ENCODE measurements at places on chromosomes 3 and 15.

DNA sequence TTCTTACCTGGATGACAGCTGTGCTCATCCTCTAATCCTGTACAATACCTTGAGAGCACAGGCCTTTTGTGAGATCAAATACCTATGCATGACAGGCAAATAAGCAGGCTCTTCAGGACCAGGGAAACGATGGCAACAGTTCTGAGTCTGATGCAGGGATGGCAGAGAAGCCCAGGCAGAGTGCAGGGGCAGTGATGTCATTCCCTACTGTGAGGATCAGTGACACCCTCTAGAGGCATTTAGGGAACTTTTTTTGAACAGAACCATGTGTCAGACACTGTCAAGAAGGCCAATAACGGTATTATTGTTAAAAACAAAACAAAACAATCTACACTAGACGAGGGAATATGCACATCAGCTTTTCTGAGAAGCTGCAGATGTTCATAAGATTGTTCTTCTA is 314.8 kb upstream of the CTDSPL start:
- peak; percentile 6 for DNase-seq

DNA sequence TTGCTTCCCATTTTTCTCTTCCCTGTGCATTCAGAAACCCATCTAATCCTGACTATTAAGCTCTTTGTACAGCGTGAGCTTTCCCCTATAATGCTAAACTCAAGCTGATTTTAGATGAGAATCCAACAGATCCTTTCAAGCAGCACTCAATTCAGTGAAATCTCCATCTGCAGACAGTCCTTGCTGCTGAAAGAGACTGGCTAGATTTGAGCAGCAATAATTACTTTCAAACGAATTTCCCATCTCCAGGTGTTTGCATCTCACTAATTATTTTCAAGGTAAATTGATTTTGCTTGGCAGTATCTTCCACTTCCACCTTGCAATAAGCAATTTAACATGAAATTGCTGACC is 49.5 kb upstream of the SLC7A14 start:
- DNase-seq = no peak

DNA sequence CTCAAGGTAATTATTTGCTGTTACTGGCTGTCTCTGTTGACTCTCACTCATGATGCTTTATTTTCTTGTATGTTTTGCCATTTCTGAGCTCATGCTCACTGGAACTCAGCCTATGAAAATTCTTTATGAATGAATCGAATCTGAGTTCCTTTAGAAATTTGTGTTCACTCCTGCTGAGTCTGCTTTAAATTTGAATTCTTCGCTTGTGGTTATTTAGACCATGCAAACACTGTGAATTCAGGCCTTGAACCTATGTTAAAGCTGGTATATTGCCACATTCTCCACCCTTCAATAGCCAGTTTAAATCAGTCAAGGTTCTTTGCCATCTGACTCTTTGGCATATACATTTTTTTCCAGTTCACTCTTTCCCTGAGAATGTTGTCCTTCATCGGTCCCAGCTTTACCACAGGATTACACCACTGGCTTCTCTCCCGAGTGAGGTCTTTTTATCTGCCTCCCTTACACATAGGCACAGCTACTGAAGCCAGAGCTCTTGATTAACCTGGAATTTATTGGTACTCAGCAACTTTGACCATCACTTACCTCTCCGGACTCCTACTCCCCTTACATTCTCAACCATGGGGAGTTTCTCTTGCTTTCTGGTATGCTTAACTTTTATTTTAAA is 400.6 kb downstream of the VPS13C start:
- no peak for DNase-seq

DNA sequence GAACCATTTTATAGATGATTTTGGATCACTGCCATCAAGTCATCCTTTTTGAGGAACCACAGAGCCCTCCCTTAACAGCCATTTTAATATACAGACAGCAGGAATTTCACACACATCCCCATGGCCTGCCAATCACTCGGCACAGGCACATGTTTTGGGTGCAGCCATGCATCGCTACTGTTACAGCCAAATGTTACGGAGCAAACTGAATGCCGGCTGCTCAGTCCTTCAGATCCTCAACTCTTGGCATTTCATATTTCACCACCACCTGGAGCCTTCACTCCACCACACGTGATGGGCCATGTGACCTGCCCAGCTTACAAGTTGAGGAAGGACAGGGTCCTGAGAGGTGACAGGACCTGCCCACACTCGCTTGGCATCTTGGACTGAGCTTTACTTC is 90.8 kb downstream of the OXNAD1 start:
- no peak for DNase-seq

- no peak for DNase-seq
These were observed 286.5 kb upstream of the RBMS3 start for GRCh38 chr3:28994161-28994905.

- no peak for DNase-seq
These were observed 477.8 kb downstream of the MAGI1 start for GRCh38 chr3:65560901-65561300.

- no peak for DNase-seq
These were observed 52.8 kb upstream of the NTRK3 start for GRCh38 chr15:88309363-88309762.

DNA sequence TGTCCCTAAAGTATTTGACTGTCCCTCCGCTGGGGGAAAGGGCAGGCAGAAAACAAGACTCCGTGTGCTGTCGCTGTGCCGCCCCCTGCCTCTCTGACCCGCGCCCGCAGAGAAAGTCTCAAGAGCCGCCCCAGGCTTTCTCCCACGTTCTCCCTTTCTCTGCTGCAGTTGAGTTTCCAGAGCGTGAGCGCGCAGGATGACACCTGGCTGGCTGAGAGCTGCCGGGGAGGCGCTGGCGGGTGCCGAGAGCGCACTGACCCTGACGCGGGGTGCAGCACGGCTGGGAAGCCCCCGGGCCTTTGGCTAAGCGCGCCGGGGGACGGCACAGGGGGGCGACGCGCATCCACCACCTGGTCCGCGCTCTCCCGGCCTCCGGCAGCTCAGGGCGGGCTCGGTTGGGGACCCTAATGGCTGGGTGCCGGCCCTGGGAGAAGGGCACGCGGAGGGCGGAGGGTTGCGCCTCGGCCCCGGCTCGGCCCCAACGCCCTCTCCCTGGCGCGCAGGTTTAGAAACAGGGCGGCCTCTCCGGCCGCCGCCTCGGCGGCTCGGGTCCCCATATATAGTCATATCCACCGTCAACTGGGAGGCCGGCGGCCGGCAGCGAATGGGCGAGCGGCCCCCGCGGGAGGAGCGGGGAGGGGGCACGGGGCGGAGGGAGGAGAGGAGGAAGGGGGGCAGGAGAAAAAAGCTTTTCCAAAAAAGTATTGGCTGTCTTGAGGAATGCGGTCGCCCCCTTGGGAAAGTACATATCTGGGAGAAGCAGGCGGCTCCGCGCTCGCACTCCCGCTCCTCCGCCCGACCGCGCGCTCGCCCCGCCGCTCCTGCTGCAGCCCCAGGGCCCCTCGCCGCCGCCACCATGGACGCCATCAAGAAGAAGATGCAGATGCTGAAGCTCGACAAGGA is at the start of gene TPM1:
Gene TPM1, plus strand, starts transcription at position 774 of the 903 bp plus-strand sequence. Its CDS starts 83 bp downstream, at position 857.
- no peak for DNase-seq

GRCh38 chr3:25483456-25483855 is 55.4 kb downstream of the RARB start:
- DNase-seq = no peak

DNA sequence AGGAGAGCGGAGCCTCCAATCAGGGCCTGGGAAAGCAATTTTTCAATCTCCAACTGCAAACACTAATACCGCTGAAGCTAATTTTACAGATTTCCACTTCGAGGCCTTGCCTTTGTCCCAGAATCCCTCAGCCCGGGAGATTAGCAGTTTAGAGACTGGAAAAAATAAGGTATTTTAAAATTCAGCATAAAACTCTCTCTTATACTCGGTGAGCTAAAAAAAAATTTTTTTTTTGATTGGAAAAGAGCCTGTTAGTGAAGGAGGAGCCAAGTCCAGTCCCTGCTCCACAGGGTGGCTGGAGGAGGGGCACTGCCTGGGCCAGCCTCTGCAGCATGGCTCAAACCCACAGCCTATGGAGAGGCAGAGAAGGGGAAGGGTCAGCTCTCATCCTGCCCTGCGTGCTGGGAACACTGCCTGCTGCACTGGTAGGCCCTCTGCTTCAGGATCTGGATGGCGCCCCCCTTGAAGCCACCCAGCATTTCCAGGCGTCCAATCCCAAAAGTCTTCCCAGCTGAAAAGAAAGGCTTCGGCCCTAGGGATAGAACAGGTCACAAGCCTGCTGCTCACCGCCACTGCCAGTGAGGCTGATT is 48.9 kb downstream of the CACNA2D2 start:
- no peak for DNase-seq

DNA sequence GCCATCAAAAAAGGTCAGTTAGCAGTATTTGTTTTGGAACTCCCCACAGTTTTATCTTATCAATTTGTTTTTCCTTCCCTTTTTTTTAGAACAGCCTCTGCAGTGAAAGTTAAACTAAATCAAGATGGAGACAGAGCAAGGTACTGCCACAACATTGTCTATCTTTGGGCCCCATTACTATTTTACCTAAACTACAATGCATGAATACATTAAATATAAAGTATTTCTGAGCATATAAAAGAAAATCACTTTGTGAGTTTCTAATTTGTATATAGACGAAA is 139.5 kb downstream of the MEIS2 start:
- no peak for DNase-seq

- DNase-seq = no peak
These were observed 45.7 kb downstream of the TMEM44 start for GRCh38 chr3:194587438-194587931.

GRCh38 chr3:143170074-143170473 is 50.5 kb downstream of the CHST2 start:
- no peak for DNase-seq

DNA sequence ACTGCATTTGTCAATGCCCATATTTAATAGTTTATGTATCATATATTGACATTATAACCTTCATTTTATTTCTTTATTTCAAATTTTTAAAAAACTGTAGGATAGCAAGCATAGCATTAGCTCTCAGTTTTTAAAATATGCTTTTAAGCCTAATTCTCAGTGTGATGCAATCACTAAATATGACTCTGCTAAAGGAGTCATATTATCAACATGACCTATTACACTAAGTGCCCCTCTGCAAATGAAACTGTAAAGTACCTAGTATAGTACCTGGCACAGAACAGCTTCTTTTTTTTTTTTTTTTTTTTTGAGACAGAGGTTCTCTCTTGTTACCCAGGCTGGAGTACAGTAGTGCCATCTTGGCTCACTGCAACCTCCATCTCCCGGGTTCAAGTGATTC is 179.4 kb upstream of the CGNL1 start:
- DNase-seq = no peak

DNA sequence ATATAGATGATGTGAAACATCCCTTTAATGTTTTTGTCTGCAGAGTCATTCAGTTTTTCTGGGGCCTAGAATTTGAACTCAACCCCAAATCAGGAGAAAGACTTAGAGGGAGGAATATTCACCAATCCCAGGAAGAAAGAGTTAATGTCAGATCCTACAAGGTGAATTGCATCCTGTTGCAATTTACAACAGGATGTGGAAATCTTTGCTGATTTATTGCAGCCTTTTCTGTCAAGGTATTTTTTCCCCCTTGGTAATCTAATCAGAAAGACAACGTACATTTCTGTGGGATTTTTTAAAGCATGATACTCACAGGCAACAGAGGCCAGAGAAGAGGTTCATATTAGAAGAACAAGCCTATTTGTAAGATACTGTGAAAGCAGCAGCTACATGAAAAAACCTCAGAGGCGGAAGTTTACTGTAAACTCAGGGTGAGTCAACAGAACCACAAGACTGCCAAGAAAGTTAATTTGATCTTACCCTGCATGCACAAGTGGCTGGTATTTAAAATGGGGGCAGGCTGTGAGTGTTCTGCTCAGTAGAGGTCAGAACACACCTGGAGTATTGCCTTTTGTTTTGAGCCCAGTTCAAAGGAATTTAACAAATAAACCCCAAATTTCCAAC is 531.9 kb downstream of the AGBL1 start:
- DNase-seq = peak; percentile 73

GRCh38 chr3:78255403-78255802 is 1215.5 kb downstream of the ROBO2 start:
- no peak for DNase-seq

GRCh38 chr15:59247364-59247763 is 40.7 kb downstream of the LDHAL6B start:
- DNase-seq = peak; percentile 56

DNA sequence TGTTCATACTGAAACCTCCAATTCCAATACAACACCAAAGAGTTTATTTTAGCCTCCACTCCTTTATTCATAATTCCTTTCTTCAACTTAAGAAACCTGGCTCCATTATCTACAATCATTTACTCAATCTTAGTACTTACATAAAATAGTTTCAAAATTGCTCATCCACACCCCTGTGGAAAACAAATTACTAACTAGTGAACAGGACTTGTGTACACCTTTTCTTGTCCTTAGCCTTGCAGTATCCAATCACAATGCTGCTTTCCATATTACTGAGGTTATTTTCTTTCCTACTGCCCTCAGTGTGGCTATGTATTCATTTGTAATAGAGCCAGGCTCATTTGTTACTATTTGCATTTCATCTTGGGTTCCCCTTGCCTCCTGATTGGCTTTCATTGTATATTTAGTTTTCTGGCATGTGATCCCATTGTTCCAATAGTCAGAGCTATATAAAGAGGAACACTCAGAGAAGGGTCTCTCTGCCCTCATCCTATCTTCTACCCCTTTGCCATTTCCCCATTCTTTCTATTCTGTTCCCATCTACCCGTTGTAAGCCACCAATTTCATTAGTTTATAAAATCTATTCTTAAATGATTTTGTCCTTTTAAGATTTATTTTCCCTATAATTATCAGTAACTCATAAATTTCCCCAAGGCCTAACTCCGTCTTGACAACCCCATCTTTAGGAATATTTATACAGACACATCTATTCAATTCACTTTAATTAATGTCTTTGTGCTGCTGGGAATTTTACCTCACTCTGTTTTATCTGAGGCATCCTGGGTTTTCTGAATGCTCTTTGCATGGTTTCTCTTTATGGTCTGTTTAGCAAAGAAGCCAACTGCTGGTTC is 67.9 kb upstream of the RBP1 start:
- DNase-seq = no peak

DNA sequence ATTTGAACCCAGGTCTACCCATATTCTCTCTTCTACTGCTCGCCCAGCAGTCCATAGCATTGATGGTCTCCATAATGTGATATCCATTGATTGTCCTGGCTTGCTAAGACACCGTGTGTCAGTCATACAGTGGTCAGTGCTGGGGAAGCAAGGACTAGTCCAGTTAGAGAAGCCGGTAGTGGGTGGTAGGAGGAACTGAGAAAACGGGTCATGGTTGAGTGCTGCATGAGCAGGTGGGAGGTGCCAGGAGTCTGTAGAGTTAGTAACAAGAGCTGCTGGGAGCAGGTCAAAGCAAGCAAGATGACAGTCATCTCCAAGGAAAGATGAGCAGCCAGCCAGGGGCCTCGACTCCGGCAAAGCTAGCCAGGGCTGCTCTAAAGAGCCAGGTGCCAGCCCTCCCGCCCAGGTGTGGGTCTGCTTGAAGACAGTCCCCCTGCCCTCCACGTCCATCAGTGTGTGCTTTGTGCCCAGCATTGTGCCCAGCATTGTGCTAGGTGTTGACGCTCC is 29.5 kb upstream of the USP3 start:
- DNase-seq = no peak
